ENCODE measurements at places on chromosomes 2 and 18.

DNA sequence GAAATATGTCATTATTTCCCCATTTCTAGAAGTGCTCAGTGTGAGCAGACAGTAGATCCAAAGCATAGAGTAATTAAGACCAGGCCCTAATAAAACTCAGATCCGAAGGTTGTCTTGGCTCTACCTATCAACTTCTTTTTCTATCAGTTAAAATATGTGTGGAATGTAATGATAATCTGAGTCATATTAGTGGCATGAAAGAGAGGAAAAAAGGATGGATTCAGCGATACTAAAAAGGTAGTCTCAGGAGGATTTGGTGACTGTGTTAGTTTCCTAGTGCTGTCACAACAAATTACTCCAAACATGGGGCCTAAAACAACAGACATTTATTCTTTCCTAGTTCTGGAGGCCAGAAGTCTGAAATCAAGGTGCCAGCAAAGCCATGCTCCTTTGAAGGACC is 103.7 kb upstream of the NABP1 start:
- no peak for DNase-seq

DNA sequence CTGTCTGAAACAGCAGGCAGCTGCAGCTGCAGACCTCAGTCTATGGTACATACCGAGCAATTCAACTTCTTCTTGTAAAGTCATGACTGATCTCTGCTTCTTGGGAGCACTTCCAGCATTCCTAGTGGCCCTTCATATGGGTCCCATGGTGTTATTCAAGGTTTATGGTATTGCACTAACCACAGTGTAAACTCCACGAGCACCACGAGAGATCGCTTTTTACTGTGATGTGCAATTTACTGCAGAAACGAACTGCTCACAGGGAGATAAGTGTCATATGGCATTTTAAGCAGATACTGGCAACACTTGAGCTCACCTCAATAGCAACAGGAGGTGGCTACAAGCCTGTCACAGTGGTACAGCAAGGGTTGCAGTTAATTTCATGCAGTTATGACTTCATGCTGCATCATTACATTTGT is 38.6 kb upstream of the SH3BP4 start:
- DNase-seq = no peak

DNA sequence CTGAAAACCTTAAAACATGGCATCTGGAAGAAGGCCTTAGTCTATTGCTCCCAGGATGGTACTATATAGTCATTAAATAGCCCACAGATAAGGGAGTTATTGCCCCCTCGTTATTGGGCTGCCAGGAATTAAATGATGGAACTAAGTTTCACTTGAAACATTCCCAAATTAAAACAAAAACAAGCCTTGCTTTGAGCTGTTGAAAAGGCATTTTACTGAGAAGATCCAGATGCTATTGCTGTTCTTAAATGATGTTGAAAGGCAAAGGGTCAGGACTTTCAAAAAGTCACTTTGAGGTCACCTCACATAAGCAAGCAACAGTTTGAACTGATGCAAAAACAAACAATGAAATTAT is 2.0 kb upstream of the AMMECR1L start:
- DNase-seq = no peak

GRCh38 chr2:185891403-185891802 is 152.8 kb downstream of the FSIP2 start:
- DNase-seq = no peak

- DNase-seq = no peak
Measured at GRCh38 chr2:155157711-155158110, 459.2 kb downstream of the KCNJ3 start.

GRCh38 chr2:215002500-215002899 is 135.9 kb downstream of the ABCA12 start:
- no peak for DNase-seq

DNA sequence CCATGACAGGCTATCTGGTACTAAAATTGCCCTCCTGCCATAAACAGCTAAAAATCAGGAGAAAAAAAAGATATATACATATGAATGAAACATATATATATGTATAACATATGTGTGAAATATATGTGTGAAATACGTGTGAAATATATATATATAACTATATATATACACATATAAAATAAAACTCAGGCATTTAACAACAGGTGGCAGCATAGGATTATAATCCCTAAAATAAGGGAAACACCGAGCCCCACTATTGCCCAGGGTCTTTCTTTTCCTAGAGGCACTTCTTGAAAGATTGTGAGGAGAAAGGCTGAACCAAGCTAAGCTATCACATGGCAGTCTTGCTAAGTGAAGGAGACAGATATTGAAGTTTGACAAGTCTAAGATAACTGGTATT is 65.9 kb upstream of the CYTIP start:
- no peak for DNase-seq

- DNase-seq = no peak
Measured at GRCh38 chr2:99675130-99675661, 185.4 kb upstream of the REV1 start.

- no peak for DNase-seq
Measured at GRCh38 chr2:85750587-85751575, 2.9 kb upstream of the ATOH8 start.

DNA sequence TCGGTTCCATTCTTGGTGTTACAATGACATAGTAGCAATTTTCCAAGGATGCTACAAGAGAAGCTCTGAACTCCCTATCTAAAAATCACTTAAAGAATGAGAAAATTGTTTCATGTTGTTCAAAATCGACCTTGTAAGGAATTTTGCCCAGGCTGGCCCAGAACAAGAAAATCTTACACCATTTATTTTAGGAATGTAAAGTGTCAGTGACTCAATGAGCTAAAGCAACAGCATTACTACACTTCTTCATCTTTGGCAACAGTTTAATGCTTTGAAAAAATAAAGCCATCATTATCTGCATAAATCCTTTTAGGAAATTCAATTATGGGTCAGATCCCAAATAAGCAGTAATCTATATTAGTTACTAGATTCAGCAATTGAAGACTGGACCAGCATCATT is 38.6 kb downstream of the SLC25A12 start:
- DNase-seq = no peak

DNA sequence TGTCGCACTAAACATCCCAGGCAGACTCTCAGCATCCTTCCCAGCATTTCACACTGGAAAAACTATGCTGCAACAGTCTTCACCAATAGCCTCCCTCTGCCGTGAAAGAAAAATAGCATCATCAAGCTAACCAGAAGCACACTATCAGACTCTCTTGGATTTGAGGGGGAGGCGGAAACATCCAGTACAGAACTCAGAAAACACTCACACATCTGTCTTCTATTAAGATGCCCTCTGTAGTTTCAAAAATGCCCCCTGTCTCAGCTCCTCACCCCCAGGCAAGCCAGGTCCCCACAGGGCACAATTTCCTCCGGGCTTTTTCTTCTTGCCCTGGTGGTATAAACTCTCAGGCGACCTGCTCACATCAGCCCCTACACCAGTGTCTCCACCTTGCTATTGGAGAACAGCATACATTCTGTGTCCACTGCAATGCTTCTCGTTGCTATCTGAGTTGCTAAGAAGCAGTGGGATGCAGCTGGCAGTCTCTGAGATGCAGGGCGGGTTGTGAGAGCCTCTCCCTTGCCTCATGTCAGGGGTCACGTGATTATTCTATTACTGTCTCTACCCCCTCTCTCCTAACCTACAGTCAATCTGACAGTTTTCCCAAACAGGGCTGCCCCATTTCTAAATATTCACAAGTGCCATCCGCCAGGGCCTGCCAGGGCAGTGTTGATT is 189.9 kb downstream of the INO80D start:
- no peak for DNase-seq

DNA sequence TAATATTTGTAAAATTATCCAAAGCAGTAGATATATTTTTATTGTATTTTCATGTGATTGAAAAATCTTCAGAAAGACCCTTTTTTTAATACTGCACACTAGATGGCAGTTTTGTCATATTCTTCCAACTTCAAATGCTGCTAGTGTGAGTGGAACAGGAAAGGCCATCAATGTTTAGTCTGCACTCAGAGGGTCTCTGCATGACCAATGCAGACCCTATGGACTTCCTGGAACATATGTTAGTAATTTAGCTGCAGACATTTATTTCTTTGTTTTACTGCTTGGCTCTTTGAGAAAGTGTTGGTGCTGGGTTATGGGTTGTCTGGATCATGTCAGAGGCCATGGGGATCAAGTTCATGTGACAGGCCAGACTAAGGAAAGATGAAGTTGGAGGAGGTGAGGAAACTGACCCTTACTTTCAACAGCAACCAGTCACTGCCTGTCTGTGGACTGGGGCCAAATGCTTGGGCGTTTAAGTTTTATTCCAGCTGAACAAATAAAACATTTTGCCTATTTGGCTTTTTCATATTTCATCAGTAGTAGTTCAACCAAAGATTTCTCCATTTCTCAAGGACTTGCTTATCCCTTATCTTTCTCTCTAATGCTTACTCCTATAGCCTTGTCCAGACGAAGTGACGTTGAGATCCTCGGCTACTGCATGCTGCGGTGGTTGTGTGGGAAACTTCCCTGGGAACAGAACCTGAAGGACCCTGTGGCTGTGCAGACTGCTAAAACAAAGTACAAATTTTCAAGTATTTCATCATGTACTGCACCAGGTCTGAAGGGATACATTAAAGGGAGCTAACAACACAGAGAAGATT is 84.8 kb downstream of the VRK2 start:
- DNase-seq = no peak

DNA sequence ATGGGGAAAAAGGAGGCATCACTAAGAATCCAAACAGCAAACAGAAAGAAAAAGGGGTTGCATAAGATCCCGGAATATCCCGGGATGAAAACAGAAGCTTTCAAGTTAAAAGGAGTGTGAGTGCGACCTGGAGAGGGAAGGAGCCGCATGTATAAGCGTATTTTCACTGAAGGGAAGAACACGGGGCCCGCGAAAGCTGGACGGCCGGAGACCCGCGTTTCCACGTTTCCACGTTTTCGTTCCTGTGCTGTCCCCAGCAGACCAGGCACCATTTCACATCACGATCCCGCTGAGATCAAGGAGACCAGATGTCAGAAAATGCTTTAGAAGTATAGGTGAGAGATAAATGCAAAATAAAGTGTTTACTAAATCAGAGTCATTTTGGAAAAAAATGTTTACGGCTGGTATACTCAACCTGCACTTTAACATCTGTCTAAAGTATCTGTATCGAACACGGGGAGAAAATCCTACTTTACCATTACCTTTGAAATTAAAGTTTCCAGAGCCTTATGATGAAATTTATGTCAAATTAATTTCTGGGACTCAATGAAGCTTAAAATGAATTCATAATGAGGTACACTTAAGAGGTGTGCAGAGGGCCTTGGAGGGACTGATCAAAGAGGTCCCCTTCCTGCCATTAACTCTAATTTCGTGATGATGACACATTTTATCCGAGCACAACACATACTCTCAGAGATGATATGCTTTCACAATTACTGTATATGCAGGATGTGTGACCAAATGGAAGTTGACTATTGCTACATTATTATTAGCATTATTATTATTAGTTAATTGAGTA is 71.0 kb upstream of the SALL3 start:
- no peak for DNase-seq

DNA sequence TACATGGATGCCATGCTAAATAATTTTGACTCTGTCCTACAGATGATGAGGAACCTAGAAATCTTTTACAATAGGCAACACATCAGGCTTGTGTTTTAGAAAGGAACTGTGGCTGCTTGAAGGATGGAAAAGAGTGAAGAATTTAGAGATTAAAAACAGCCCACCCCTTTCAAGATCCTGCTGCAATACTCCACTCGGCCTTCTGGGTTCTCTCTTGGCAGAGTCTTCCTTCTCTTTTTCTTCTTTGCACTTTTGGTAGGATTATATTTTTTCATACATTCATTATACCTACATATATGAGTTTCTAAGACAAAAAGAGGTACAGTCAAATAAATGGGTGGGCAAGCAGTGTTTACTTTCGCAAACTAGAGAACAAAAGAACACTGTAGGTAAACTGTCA is 474.3 kb downstream of the ERBB4 start:
- no peak for DNase-seq

GRCh38 chr2:202764991-202765390 is 106.6 kb downstream of the ICA1L start:
- DNase-seq = no peak

DNA sequence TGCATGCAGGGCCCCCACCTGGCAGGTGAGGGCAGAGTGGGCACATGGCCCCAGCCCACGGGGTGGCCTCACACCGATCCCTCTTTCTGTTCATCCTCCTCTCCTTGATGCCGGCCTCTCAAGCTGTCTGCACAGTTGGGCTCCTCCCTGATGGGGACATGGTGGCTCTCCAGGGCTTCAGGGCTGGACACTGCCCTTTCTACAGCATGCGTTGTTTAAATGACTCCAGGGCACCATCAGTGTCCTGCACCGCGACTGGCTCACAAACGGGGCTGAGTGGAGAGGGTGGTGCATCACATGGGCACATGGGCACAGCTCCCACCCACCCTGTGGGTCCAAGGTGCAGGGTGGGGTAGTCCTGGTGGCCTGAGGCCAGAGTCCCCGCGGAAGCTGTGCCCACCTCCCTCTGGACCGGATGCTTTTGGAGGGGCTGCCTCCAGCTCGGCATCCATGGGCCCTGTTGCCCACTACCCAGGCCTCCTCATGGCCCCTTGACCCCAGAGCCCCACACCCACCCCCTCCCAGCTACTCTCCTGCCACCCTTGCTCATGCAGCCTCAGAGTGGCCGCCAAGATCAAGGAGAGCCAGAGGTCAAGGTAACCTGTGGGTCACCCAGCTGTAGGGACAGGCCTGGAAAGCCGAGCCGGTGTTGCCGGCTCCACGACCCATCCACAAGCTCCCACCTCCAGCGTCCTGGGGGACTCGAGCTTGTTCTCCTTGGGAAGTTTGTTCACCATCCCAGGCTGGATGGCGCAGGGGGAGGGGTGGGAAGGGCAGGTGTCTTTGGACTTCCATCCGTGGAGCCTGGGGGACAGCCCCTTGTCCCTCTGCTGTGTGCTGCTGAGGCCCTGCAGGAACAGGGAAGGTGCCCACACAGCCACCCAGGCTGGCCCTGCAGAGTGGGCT is 12.3 kb upstream of the SNED1 start:
- DNase-seq = no peak

- no peak for DNase-seq
Measured at GRCh38 chr2:27080140-27080469, 1.7 kb downstream of the EMILIN1 start.

- no peak for DNase-seq
Measured at GRCh38 chr2:127607399-127607908, 38.5 kb upstream of the GPR17 start.

DNA sequence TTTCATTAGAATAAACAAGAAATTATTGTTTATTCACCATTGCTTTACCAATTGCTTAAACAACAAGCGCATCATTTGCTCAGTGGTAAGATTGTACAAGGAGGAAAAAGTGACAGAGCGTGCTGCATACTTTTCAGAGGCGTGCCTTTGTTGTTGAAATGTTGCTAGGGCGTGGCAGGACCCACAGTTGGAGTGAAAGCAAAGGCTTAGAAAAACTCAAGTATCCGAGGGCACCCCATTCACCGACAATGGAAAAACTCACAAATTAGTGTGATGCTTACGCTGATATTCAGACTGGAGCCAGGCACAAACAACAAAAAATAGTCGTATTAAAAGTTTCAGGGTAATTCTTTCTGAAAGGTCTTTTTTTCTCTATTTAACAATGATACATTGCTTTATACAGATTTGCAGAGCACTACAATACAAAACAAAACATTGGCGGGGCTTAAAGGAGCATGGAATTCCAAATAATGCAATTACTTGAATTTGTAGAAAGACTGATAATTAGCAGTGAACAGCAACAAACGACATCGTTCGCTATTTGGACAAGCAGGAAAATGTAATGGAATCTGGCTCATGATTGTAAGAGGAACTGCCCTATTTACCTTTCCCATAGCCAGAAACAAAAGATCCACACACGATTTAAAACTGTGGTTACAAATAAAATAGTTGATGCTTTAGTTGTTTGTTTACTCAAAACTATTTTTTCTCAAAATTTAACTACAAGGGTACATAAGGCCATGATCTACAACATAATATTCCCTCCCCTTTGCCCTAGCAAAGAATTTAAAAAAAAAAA is 37.8 kb upstream of the RTTN start:
- DNase-seq = no peak

GRCh38 chr18:3525870-3526420 is 76.0 kb downstream of the TGIF1 start:
- DNase-seq = no peak

Measured in HFF-Myc (cell line).